ENCODE measurements at places on chromosomes 7 and 10.

DNA sequence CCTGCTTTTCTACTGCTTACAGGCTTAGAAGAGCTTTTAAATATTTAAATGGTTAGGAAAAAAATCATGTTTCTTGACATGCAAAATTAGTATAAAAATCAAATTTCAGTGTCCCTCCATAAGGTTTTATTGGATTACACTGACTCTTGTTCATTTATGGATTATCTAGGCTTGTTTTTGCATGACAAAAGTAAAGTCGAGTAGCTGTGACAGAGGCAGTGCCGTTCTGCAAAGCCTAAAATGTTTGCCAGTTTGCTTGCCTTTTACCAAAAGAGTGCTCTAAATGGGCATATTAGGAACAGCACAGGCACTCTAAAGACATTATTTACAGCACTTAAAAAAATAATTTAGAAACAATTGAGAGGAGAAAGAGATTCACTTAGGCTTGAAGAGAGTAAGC is 139.6 kb downstream of the TSPAN12 start:
- DNase-seq = no peak

DNA sequence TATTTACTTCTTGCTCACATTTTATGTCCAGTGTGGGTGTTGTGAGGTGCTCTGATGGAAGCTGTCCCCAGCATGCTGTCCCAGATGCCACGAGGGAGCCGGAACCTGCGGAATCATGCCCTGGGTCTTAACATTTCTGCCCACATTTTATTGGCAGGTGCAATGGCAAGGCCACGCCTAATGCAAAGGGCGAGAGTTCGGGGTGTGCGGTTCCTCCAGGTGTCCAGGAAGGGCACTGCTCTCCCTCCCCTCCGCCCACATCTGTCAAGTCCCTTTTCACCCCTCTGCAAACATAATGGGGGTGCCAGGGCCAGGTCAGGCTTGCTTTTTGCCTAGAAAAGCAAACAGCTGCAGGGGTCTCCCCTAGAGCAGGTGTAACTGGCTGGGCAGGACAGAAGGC is 16.4 kb downstream of the PDAP1 start:
- DNase-seq = no peak

DNA sequence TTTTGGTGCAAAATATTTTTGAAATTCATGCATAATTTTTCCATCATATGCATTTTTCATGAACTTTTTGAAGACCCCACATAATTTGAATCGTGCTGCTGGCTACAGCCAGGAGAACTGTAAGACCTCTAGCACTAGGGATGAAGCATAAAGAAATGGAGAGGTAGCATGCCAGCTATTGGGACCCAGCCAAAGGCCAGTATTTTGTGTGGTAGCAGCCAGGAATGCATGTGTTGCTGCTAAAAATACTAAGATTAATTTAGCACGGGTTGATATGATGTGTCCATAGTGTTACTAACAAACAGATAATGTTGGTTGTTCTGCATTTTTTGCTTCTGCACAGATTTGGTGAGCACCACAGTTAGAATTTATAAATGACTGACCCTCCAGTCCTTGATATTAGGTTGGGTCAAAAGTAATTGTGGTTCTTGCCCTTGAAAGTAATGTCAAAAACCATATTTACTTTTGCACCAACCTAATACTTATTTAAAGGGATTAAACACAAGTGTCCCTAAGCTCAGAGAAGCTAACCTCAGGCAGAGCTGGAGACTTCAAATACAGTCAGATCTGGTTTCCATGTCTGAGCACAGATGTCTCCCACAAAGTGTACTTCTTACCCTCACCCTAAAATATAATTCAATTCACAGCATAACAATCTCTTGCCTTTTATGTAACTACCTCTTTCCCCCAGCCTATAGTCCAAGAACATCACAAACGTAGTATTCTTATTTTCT is 54.1 kb upstream of the NPSR1 start:
- DNase-seq = no peak

DNA sequence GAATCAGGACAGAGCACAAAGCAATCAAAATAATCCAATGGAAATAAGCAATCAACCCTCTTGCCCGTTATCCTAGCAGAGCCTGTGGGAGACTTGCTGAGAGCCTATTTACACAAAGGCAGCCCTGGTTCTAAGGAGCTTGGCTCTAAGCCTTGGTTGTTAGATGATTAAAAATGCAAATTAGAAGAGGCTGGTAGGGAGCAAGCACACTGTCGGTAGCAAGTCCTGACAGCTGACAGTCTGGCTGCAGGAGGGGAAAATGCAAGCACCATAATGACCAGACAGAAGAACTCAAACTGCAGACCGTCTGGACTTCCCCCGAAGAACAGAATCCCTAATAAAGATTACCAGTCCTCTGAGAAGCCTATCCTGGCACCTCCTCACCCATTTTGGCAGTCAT is 131.8 kb upstream of the CTTNBP2 start:
- DNase-seq = no peak

- no peak for DNase-seq
These were observed 6.8 kb upstream of the MYOZ1 start for GRCh38 chr10:73647875-73648651.

- no peak for DNase-seq
These were observed 69.8 kb upstream of the KCTD7 start for GRCh38 chr7:66558660-66559465.

DNA sequence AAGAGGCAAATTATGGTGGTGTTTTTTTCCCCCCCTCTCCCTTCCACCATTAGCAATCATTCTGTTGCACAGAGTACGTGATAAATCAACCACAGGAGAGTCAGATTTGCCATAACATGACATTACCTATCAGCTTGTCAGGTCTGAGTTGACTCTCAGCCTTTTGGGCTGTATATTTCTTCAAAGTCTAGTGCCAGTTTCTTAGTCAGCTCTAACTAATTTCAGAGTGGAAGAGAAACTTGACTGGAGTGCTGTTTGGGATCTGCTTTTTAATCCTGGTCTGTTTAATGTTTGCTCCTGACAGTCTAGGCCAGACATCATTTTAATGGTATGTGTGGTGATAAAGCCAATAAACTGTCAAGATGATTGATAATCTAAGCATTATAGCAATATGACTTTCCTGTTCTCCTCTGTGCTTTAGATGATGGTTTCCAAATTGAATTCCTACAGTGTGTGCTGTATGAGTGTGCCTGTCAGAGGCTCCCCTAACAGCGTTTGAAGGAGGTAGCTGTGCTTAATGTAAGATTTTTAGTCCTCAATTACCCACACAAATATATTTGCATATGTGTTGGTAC is 76.9 kb downstream of the LRMDA start:
- no peak for DNase-seq

DNA sequence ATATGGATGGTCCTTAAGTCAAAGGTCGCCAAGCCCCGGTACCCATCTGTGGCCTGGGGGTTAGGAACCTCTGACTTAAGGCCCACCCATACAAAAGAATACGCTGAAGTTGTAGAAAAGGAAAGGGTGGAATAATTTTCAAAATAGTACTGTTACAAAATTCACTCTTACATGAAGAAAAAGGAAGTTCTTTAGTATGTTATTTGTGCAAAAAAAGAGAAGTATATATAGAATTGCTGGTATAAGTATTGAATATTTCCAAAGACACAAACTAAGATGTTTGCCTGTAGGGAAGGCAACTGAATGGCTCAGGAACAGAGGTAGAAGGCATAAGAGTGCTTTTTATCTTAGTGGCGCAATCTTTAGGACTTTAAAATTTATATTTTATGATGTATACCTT is 78.7 kb downstream of the PRLHR start:
- no peak for DNase-seq

DNA sequence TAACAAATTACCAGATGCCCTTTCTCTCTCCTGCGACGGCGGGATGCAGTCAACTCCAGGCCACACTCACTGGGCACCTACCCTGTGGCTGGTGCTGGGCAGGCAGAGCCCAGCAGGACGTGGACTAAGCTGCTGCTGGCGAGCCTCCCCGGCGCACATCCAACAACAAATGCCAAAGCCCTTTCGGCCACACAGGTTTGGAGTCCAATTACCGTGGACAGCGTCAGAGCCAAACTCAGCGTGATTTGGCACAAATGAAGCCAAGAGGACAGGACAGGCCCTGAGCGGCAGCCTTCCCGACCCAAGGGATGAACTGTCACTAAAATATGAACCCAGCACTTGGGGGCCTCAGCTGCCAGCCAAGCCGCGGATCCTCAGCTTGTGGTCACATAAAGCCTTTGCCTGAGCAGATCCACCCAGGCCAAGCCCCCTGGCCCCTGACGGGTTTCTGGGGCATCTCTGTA is 28.4 kb downstream of the DAGLB start:
- DNase-seq = no peak

DNA sequence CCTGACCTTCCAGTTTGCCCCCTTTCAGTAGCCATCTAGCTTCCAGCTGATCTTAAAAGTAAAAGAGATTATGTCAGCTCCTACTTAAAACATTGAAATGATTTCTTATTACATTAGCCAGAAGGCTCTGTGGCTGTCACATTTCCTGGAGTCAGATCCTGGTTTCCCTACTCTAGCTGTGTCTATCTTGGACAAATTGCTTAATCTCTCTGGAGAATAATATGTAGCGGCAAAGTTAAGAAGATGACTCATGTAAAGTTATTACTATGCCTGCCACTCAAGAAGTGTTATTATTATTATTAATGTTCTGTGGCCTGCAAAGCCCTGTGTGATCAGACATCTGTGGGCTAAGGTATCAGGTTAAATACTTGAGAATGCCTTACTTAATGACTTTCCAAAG is 107.2 kb downstream of the RUNDC3B start:
- no peak for DNase-seq

- peak; percentile 20 for DNase-seq
These were observed 381.6 kb downstream of the TYW1 start for GRCh38 chr7:67377939-67378862.

- no peak for DNase-seq
These were observed 113.5 kb upstream of the IL6 start for GRCh38 chr7:22613496-22613895.

DNA sequence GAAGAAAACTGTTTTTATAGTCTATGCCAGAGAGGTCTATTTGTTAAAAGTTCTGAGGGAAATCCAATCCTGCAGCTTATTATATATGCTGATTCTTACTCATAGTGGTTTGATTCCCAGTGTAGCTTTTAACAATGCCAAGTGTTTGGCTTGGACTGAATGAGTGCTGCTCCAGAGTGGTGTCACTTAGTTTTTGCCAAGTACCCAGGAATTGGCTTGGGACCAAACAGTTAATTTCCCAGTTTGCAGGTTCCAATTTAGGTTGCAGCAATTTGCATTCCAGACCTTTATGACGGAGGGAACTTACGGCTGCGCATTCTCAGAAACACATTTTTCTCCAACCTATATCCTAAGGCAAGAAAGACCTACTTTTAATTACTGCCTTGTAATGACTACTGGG is 32.4 kb downstream of the NSUN6 start:
- DNase-seq = no peak

DNA sequence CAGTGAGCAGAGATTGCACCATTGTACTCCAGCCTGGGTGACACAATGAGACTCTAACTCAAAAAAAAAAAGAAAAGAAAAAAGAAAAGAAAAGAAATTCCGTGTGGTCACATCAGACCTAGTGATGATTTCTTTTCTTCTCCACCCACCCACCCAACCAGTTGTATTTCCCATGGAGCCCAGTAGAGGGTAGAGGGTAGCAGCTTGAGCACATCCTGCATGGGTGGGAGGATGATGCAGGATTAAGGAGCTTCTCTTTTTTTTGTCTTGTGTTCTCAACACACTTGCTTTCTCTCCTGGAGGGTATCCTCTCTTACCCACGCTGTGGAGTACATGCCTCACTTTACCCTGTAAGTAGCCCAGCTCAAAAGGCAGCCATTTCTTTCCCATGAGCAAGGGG is 118.6 kb upstream of the CARD11 start:
- DNase-seq = no peak

DNA sequence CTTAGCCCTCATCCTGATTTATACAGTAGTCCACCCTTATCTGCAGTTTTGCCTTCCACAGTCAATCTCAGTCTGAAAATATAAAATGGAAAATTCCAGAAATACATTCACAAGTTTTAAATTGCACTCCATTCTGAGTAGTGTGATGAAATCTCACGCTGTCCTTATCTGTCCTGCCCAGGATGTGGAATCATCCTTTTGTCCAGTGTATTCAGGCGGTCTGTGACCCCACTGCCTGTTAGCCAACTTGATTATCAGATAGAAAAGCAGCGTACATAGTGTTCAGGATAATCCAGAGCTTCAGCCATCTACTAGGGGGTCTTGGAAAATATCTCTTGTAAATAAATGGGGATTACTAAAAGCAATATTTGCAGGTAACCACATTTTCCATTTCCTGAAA is 146.3 kb downstream of the MALRD1 start:
- no peak for DNase-seq

- peak; percentile 18 for DNase-seq
These were observed 24.9 kb upstream of the SFRP5 start for GRCh38 chr10:97796651-97797050.

GRCh38 chr7:21261627-21262594 is 166.0 kb upstream of the SP4 start:
- no peak for DNase-seq

DNA sequence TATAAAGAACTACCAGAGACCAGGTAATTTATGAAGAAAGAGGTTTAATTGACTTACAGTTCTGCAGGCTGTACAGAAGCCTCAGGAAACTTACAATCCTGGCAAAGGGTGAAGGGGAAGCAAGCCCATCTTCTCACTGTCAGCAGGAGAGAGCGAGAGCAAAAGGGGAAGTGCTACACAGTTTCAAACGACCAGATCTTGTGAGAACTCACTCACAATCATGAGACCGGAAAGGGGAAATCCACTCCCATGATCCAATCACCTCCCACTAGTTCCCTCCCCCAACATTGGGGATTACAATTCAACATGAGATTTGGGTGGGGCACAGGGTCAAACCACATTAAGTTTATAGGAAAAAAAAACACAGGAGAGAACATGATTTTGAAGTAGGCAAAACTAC is 222.1 kb upstream of the SHH start:
- DNase-seq = no peak

DNA sequence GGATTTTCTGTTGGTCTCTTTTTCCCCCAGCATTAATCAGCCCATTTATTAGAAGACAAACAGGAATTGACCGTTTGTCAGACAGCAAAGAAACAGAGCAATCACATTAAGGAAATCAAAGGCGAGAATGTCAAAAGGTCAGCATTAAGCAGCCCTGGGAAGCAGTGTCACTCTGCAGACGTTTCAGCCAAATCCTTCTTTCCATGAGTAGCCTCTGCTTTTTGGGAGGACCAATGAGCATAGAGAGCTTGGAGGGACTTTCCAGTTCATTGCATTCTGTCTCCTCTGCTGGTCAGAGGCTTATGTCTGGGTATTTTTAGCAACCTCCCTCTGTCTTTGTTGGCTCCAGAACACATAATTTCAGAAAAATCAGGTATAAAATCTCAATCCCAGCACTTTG is 481.4 kb downstream of the GALNT17 start:
- DNase-seq = no peak

DNA sequence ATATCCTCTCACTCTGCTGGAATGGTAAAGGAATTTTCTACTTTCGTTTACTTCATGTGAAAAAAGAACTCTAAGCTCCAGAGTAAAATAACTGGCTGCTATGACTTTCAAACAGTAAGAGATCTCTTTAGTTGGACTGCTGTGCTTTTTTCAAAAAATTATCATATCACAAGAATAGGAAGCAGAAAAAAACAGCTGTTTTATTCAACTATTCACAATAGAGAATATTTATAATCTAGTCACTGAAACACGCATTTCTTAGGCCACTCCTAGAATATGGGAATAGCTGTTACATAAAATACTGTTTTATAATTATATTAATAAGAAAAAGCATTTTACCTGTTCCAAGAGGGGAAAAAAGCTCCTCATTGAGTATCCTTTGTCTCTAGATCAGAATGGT is 29.7 kb downstream of the NOC3L start:
- DNase-seq = no peak

- no peak for DNase-seq
These were observed 8.0 kb downstream of the PDGFA start for GRCh38 chr7:511476-512145.

- DNase-seq = no peak
These were observed 393.1 kb downstream of the EXOC4 start for GRCh38 chr7:133645884-133646391.

All from activated CD8-positive, alpha-beta memory T cell treated with anti-CD3 and anti-CD28 coated beads for 4 hours (primary cell).